AG08395 (cell line): ENCODE measurements at places on chromosomes 3 and 15.

DNA sequence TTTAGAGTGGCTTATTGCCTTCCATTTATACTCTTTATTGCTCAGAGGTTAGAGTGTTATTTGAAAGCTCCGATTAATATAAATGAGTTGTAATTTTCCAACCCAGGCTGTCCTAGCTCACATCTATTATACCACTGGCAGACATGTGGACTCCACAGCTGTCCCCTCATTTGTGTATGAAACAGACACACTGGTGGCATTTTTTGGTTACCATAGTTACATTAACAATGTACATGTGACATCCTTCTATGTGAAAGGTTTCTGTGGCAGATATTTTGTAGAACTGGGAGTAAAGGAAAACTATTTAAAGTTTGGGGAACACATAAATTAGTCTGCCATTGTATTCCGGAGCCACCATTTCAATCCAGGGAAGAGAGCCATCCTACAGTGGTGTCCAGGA is 5.3 kb downstream of the LRRN1 start:
- DNase-seq: no peak

- peak; percentile 27 for DNase-seq
These were observed 45.1 kb downstream of the TNIK start for GRCh38 chr3:171415070-171415469.

- DNase-seq: peak; percentile 69
These were observed 48.4 kb downstream of the GOLIM4 start for GRCh38 chr3:168047190-168047795.

DNA sequence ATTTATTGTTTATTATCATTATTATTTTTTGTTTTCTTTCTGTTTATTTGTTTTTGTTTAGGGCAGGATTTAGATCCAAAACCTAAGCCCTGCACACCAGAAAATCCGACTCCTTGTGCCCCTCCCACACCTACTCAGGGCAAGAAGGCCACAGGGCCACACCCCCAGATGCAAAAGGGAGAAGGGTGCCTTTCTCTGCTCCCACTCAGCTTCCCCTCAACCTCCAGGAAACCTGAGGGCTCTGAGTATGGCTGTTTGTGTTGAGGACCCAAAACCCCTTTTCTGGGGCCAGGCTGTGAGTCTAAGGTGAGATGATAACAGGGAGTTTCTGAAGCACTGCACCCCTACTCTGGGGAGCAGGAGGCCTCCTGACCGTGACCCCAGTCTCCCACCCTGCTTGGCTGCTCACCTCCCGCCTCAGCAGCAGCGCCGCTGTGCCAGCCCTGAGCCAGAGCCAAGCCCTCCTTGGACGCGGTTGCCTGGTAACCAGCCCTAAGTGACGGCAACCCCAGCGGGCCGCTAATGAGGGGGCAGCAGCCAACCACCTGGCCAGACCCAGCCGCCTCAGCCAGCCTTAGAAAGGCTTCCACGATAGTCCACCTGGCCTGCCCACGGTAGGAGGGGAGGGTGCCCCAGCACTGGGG is 6.4 kb upstream of the C15orf39 start:
- DNase-seq: no peak

DNA sequence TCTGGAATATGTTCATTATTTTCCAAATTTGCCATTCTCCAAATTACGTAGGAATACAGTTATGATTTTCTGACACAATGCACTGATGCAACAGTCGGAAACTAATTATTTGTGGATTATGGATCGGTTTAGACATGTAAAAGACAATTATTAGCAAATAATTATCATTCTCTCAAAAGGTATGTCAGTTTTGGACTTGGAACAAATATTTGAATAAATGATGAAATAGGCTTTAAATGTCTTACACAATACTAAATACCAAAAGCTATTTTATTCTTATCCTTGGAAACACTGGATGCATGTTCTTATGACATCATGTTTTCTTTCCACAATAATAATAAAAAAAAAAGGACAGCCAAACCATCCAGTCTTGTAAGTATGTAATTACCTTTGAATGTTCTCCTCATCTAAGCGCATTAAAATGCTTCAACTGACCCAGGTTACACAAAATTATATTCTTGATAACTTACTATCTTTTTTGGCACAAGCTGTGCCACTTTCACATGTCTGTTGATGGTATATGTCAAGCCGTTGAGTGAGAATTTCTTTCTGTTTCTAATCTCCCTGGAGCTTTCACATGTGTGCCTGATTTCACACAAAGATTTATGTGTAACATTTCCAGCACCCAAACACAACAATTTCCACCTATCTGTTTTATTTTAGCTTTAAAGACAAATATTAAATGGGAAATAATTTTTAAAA is 238.5 kb upstream of the ZNF385D start:
- DNase-seq: no peak

DNA sequence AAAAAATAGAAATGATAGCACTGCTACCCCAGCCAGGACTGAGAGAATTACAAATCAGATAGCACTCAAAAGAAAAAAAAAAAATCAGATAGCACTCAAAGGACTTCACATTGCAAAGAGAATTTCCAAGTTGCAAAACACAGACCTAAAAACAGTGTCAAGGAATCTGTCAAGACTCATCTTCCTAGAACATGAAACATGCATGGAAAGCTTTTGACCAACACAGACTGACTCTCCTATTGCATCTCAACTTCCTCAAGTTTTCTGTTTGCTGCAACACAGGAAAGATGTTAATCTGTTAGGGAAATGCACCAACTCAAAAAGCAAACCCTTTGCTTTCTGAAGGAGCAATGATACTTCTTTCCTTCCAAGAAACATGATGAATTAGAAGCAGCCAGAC is 42.3 kb downstream of the RAB27A start:
- DNase-seq: no peak

DNA sequence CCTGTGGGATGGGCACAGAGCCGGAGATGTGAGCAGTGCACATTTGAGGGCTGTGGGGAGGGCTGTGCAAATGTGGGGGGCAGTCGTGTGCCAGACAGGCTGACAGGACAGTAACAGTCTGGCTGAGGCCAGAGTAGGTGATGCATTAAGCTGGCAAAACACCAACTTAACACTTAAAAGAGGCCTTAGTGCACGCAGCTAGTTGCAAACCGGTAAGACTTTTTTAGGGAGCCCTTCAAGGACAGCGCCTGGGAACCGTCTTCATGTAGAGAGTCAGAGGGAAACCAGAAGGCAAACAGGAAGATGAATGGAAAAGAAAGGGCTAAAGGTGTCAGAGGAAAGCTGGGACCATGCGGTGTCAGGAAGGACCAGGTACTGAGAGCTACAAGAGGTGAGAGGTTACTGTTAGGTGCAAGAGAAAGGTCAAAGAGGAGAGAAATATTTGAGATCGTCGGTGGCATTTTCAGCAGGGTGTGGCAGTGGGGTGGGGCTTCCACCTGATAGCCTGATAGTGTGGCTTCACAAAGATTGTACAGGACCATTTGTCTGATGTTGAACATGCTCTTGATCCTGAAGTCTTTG is 30.0 kb upstream of the CHD2 start:
- no peak for DNase-seq
